ENCODE measurements at places on chromosomes 2 and 18.

DNA sequence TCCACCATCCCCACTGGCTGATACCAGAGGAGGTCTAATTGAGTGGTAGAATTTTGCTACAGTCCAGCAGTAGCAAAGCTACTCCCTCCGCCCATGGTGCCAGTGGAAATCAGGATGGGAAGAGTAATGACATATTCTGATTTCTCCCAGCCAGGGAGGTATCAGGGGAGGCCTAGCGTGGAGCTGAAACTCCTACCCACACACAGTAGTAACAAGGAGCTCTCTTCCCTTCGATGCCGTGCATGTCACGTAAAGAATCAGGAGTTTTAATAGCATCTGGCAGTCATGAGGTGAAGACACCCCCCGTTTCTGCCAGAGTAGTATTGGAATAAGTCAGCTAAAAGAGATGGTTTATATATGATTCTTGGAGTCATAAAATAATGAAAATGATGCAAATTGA, 786.8 kb upstream of the DDX18 start:
- DNase-seq = no peak

- no peak for DNase-seq
These were observed 954.7 kb upstream of the FANCL start for GRCh38 chr2:59195851-59196250.

GRCh38 chr2:117323331-117323730, 491.2 kb upstream of the DDX18 start:
- no peak for DNase-seq

DNA sequence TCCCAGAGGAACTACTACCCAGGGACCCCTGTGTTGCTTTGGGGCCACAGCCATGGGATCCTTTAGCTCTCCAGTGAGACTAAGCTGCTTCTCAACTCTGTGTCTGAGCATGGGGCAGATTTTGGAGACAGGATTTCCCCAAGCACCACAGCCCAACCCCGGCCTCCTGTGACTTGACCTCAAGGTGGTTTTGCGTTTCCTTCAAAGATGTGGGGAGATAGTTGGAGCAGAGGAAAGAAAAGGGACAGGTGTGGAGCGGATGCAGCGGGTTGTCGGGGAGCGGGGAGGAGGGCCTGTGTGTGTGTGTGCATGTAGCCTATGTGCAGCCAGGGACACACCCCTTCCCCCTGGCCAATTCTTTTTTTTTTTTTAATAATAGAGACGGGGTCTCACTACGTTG, 10.2 kb downstream of the ARID5A start:
- no peak for DNase-seq

DNA sequence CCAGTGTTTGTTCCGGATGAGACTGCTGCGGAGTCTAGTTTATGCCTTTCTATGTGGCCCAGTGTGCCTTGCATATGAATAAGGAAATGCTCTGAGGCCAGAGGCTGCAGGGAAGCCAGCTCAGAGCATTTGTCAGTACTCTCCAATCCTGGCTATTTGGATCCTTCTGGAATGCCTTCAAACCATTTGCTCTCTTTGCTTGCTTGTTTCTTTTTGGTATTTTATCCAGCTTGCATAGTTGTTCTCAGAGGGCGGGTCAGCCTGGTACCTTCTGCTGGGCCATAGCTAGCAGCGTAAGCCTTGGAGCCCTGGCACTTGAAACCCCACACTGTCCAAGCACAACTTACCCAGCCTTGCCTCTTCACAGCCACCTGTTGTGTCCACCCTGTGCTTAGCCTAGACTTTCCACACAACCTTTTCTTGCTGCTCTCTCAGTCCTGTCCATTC, 20.5 kb downstream of the CENPO start:
- DNase-seq = no peak

DNA sequence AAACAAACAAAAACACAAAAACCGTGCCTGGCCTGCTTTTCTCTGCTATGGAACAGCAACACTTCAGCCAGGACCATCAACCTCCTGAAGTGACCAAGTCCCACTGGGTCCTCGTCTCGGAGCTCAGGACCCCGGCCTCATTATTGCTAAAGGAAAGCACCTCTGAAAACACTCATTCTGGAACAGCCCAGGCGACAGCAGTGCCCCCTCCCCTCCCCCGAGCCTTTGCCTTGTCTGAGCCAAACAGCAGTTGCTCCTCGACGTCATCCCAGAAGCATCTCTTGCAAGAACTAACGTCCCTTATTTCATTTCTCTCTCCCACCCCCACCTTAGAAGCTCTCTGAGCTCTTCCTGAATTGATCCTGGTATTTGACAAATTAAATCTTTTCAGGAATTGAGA, 27.4 kb downstream of the APCDD1 start:
- DNase-seq = no peak

GRCh38 chr2:112220831-112221230, 34.0 kb downstream of the ZC3H8 start:
- DNase-seq = no peak

GRCh38 chr2:205483095-205483494, 199.2 kb upstream of the NRP2 start:
- no peak for DNase-seq

DNA sequence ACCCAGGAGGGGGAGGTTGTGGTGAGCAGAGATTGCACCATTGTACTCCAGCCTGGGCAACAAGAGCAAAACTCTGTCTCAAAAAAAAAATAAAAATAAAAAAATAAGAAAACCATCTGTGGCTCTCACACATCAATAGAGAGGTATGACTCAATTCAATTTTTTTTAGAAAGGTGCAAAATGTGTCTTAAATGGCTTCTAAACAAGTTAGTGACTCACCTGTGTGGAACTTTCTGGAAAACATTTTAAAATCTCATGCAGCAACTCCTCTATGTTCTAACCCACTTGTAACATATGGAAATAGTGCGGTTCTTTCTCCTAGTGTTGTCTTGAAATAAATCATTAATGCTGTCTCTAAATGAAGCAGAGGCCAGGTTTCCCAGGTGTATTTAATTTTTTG, 10.7 kb upstream of the SULT1C4 start:
- no peak for DNase-seq

DNA sequence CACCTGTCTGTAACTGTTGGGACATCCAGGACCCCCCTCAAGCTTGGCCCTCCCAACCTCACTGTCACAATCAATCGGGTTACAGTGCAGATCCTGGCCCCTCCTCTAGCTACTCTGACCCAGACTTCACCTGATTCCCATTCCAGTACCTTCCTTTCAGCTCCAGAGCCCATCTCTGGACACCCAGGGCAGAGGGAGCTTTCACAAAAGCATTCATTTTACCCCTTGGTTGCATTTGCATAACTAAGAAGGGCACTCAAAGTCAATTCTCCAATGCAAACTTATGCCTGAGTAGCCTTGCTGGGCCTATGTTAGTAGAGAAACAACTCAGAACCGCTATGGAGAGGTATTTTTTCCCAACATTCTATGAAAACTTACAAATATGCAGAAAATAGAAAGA, 7.4 kb downstream of the ZAP70 start:
- no peak for DNase-seq
